ENCODE measurements at places on chromosomes 5 and 9. TPM values are rescaled to one million over a fixed set of nuclear protein-coding genes. Genes with fewer than 3 reads are reported as not detected.

- DNase-seq: no peak
These were observed 123.4 kb upstream of the STC2 start for GRCh38 chr5:173451651-173452050.

DNA sequence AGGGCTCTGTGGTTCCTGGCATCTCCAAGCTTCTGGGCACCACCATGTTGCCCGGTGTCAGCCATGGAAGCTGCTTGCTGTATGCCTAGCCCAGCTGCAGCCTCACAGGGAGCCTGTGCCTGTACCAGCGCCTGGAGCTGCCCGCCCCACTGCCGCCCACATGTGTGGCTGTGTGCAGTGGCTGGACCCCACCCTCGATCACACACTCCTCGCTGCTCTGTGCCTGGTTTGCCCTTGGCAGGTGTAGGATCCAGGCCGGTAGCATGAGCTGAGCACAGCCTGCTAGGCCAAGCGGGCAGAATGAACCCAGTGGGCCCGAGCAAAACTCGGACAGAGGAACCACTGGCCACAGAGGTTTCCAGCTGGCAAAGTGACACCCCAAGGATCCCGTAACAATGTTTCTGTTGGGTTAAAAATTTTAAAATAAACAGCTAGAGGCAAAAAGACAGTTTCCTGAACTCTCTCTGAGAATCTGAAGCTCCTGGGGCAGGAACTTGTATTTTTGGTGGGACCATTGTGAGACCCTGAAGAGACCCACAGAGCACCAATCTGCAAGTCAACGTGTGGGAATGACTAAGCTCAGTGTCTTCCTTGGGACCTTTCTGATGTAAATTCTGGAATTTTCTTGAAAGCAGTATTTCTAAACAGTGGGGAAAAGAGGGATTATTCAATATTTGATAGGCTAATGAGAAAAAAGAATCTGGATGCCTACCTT, 73.1 kb upstream of the CCDC112 start:
- no peak for DNase-seq

GRCh38 chr5:65989158-65989557, 62.8 kb downstream of the ERBIN start:
- no peak for DNase-seq

DNA sequence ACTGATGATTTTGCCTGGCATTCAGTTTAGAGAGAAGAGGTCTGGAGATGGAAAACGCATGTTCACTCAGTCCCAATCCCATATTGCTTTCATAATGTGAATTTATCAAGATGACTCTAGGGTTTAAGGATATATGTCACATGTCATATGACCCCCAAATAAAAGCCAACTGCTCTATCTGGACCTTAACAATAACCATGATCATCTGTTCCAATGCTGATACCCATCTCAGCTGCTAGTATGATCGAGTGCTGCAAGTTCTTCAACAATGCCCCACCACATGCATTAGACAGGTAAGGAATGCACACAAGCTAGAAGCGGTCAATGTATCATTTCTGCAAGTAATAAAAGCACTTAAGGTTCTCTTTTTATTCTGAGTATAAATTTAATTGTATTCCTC, 91.8 kb downstream of the OXCT1 start:
- DNase-seq: no peak

- DNase-seq: no peak
These were observed 32.9 kb upstream of the AOPEP start for GRCh38 chr9:94693485-94694204.

- DNase-seq: peak; percentile 38
These were observed 24.9 kb upstream of the GADD45G start for GRCh38 chr9:89579741-89580385.

DNA sequence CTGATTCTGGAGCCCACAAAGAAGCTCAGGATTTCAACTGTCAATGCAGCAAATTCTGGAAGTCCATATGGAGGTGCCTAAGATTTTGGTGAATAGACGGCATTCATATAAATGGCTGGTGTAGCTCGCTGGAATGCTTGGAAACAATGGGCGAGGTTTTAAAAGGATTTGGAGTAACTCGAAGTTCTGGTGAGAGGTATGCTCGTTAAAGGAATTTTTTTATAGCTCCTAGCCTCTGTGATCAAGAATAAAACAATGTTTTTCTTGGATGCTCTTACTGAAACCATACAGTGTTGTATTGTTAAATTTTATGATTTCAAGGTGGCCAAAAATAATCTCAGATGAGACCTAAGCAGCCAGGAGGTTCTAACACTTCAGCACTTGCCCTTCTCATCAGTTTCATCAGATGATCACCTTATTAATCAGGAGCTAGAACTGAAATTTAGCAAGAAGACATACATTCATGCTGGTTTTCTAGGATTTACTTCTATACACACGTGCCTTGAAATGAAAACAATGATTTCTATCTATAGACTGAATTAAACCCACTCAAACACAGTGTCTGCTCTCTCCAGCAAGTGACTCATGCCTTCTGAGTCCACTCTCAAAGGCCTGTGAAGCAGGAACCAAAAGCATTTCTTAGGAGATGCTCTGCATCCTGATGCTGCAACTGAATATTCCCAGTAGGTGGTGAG, 79.2 kb downstream of the OTULIN start:
- DNase-seq: no peak

Gene SLC27A6
- 15.2 TPM for total RNA-seq

Gene ZNG1E
- 15.9 TPM for total RNA-seq

Gene ANKRD55
- total RNA-seq: 0.20 TPM

Gene ANKRD20A1
- total RNA-seq: 2.6 TPM

Gene MPDZ
- total RNA-seq: 57.3 TPM
